ENCODE measurements at places on chromosomes 7 and 10. TPM values are rescaled to one million over a fixed set of nuclear protein-coding genes. Genes with fewer than 3 reads are reported as not detected.

CTTNBP2 gene
- total RNA-seq = 0.32 TPM

KIAA1549 gene
- total RNA-seq = 1.9 TPM

PNLIPRP2 gene
- total RNA-seq = not detected

SNX10 gene
- 0.32 TPM for total RNA-seq

RFC2 gene
- 24.4 TPM for total RNA-seq

GRID1 gene
- not detected for total RNA-seq

PHKG1 gene
- not detected for total RNA-seq

TEX47 gene
- not detected for total RNA-seq

GIMAP7 gene
- total RNA-seq = 46.1 TPM

MKX gene
- total RNA-seq = not detected

PROSER2 gene
- total RNA-seq = 6.5 TPM

HPSE2 gene
- not detected for total RNA-seq

PNLIPRP3 gene
- not detected for total RNA-seq

Data from epithelial cell of umbilical artery (primary cell).